Glutamatergic neuron (in vitro differentiated cells): ENCODE measurements at places on chromosomes 7 and 10. TPM values are rescaled to one million over a fixed set of nuclear protein-coding genes. Genes with fewer than 3 reads are reported as not detected.

- no peak for DNase-seq
- peaks cover 29% of the 10 kb centered on the region for H3K4me1 ChIP-seq
- peaks cover 17% of the 10 kb centered on the region for H3K36me3 ChIP-seq
Measured at GRCh38 chr7:127934711-127935110, 96.5 kb downstream of the LRRC4 start.

- peaks cover 8% of the 10 kb centered on the region for H3K36me3 ChIP-seq
- no peak overlapping the region for H3K27ac ChIP-seq
- no peaks in the 10 kb centered on the region for H3K27me3 ChIP-seq
- H3K4me1 ChIP-seq = no peaks in the 10 kb centered on the region
- H3K4me3 ChIP-seq = no peak overlapping the region
Measured at GRCh38 chr10:104242545-104242944, 10.4 kb upstream of the CFAP43 start.

DNA sequence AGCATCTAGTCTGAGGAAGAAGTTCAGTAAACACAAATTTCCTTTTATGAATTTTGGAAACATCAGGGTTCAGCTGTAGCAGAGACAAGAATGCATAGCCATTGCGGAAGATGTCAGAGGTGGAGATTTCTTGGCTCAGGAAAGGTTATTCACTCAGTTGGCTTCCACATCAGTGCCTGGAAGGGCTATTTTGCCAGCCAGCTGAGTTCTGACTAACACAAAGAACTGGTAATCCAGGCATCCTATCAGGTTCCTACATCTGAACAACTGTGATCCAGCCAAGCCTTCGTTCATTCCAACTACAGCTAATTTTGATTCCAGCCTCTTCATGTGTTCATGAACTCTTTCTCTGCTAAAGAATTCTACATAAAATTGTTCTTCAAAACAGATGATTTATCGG is 965.6 kb downstream of the XPNPEP1 start:
- H3K4me3 ChIP-seq = no peak overlapping the region
- H3K4me1 ChIP-seq = no peaks in the 10 kb centered on the region
- DNase-seq = no peak
- H3K36me3 ChIP-seq = no peaks in the 10 kb centered on the region
- H3K27me3 ChIP-seq = peaks cover 2% of the 10 kb centered on the region

- H3K27ac ChIP-seq = peak overlapping the region; percentile 7
- H3K27me3 ChIP-seq = no peaks in the 10 kb centered on the region
- H3K4me3 ChIP-seq = peak overlapping the region; percentile 93
- H3K4me1 ChIP-seq = peaks cover 11% of the 10 kb centered on the region
- no peak for DNase-seq
- H3K36me3 ChIP-seq = peaks cover 12% of the 10 kb centered on the region
Measured at GRCh38 chr7:7569081-7569527, 2.4 kb downstream of the MIOS start.

DNA sequence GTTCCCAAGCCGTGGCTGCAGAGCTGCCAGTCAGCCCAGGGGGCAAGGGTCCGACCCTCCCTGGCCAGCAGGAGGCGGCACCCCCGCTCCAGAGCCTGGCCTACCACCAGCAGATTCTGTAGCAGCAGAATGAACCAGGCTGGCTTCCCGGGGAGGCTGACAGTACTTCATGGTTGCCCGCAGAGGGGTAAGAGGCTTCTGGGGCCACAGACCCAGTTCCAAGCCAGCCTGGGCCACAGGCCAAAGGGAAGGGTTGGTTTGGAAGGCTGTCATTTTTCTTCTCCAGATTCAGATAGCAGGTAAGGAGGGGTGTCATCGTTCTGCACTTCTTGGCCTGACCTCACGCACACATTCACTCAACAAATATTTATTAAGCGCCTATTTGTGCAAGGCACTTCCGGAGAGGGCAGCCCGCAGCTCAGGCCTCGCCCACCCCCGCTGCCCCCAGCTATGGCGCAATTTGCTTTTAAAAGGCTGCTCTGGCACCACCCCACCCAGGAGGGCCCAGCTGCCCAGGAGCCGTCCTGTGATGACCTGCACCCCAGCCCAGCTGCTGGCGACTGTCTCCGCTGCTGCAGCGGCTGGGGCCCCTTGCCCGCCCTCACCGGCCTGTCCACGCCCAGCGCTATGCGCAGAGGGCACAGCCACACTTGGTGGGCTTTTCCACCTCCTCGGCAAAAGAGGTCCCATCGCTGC is 168.5 kb downstream of the LCOR start:
- no peak overlapping the region for H3K27ac ChIP-seq
- H3K4me1 ChIP-seq = no peaks in the 10 kb centered on the region
- no peak overlapping the region for H3K4me3 ChIP-seq
- DNase-seq = peak; percentile 45
- H3K36me3 ChIP-seq = no peaks in the 10 kb centered on the region
- H3K27me3 ChIP-seq = peaks cover 4% of the 10 kb centered on the region

DNA sequence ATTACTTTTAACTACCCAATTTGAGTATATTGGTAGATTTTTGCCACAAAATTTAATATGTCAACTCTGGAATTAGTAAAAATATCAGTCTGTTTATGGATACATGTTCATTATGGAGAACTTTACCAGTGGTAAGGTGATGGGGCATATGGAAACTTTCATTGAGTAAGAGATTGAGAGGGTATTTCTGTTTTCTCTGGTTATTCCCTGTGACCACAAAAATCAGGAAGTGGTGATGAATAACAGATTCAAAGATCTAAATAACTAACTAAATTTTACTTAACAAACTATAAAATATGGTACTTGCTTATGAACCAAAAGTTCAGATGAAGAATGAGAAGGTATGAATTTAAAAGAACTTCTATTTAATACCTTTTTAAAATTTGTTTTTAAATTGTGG is 22.1 kb upstream of the STEAP4 start:
- no peaks in the 10 kb centered on the region for H3K36me3 ChIP-seq
- no peak overlapping the region for H3K4me3 ChIP-seq
- DNase-seq = no peak

- no peak overlapping the region for H3K4me3 ChIP-seq
- no peaks in the 10 kb centered on the region for H3K27me3 ChIP-seq
- no peak overlapping the region for H3K27ac ChIP-seq
Measured at GRCh38 chr10:24206334-24206733, 2.6 kb upstream of the KIAA1217 start.

- no peaks in the 10 kb centered on the region for H3K27me3 ChIP-seq
- H3K27ac ChIP-seq = no peak overlapping the region
- H3K36me3 ChIP-seq = no peaks in the 10 kb centered on the region
- no peak overlapping the region for H3K4me3 ChIP-seq
- DNase-seq = no peak
- H3K4me1 ChIP-seq = no peaks in the 10 kb centered on the region
Measured at GRCh38 chr10:200405-200804, 65.2 kb downstream of the ZMYND11 start.

DNA sequence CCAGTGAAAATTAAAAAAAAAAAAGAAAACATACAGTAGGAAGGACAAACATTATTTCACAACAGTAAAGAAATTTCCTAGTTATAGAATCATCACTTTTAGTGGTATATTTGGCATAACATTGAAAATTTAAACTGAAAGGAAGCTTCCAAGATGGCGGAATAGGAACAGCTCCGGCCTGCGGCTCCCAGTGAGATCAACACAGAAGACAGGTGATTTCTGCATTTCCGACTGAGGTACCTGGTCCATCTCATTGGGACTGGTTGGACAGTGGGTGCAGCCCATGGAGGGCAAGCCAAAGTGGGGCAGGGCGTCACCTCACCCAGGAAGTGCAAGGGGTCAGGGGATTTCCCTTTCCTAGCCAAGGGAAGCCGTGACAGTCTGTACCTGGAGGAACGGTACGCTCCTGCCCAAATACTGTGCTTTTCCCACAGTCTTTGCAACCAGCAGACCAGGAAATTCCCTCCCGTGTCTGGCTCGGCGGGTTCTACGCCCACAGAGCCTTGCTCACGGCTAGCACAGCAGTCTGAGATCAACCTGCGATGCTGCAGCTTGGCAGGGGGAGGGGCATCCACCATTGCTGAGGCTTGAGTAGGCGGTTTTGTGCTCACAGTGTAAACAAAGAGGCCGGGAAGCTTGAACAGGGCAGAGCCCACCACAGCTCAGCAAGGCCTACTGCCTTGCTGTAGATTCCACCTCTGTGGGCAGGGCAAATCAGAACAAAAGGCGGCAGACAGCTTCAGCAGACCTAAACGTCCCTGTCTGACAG is 19.4 kb downstream of the PON3 start:
- no peaks in the 10 kb centered on the region for H3K4me1 ChIP-seq

DNA sequence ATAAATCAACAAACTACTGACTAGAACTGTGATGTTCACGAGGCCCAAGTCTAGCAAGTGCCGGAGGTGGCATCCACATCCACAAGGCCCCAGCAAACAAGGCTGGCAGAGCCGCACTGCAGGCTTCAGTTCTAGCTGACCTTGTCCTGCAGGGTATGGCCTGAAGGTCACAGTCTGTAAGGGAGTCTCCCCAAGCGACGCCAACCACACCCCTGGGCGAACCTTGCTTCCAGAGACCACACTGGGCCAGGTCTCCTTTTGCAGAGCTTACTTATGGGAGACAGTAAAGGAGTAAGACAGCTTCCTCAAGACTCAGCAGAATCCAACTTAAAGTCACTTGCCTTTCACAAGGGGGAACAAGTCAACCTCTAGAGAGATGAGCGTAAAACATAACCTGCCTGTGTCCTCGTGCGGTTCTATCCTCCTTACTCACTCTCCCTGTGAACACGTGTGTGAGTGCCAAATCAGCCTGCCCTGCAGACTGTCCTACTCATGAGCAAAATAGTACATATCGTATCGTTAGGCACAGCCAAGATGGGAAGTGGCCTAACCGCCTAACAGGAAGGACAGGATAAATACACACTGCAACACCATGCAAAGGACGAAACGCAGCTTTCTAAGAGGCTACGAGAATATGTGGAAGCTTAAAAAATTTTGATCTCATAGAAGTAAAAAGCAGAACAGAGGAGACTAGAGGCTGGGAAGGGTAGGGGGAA is 22.7 kb downstream of the FAM53B start:
- no peak overlapping the region for H3K4me3 ChIP-seq
- peaks cover 7% of the 10 kb centered on the region for H3K27me3 ChIP-seq
- H3K27ac ChIP-seq = no peak overlapping the region
- H3K36me3 ChIP-seq = no peaks in the 10 kb centered on the region
- peaks cover 41% of the 10 kb centered on the region for H3K4me1 ChIP-seq

GRCh38 chr10:131640045-131640644 is 260.7 kb upstream of the PPP2R2D start:
- peaks cover 7% of the 10 kb centered on the region for H3K27me3 ChIP-seq
- DNase-seq = no peak
- H3K27ac ChIP-seq = no peak overlapping the region

Gene CUEDC2
- total RNA-seq = 104 TPM

Gene SPDYE6
- not detected for total RNA-seq

Gene EBLN1
- not detected for total RNA-seq

Gene NPY4R2
- total RNA-seq = not detected
